ENCODE measurements at places on chromosomes 1 and 21.

- DNase-seq: no peak
These were observed 57.5 kb downstream of the PCP4 start for GRCh38 chr21:39924577-39925308.

DNA sequence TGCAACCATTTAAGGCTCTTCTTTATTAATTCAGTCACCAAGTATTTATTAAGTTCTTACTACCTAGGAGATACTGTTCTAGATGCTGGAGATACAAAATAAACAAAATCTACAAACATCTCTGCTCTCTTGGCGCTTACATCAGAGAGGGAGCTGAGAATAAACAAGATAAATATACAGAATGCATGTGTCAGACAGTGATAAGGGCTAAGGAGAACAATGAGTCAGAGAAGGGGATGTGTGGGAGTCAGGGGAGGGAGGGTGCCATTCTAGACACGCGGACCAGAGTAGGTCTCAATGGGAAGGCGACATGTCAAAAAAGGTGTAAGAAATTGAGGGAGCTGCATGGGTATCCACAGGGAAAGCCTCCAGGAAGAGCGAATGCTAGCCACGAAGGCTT lies 393.2 kb downstream of the RWDD3 start:
- DNase-seq: no peak

DNA sequence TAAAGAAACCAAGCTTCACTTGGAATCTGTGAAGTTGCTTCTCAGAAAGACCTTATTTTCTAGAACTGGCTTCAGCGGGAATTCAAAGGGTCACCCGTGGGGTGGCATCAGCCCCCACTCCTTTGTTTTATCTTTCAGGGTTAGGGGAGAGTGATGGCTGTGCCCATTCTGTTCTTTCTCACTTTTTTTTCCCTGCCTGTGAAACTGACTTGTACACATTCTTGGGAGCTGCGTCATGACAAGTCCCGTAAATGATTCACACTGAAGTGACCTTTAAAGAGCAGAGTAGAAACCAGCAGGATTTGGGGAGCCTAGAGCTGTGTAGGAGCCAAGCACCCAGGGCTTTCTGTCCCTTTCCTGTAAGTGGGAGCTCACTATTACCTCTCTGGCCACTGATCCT lies 43.8 kb downstream of the SLC44A3 start:
- DNase-seq: no peak

DNA sequence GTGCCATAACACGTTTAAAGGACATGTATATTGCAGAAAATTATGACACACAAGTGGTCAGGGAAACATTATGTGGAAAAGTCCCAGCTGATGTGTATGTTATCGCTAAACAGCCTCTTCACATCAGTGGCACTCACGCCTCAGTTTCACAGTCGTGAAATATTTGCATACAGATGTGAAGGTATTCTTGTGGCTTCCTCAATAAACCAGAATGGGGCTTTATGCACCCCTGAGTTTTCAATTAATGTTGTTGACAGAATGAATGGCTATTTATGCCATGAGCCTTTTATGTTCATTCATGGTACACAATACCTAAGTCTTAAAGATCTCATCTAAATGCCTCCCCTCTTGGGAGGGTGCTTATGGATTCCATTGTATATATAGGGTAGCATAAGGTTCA lies 202.1 kb upstream of the ADGRL2 start:
- DNase-seq: no peak

- no peak for DNase-seq
These were observed 251.8 kb downstream of the CRB1 start for GRCh38 chr1:197519741-197520334.

DNA sequence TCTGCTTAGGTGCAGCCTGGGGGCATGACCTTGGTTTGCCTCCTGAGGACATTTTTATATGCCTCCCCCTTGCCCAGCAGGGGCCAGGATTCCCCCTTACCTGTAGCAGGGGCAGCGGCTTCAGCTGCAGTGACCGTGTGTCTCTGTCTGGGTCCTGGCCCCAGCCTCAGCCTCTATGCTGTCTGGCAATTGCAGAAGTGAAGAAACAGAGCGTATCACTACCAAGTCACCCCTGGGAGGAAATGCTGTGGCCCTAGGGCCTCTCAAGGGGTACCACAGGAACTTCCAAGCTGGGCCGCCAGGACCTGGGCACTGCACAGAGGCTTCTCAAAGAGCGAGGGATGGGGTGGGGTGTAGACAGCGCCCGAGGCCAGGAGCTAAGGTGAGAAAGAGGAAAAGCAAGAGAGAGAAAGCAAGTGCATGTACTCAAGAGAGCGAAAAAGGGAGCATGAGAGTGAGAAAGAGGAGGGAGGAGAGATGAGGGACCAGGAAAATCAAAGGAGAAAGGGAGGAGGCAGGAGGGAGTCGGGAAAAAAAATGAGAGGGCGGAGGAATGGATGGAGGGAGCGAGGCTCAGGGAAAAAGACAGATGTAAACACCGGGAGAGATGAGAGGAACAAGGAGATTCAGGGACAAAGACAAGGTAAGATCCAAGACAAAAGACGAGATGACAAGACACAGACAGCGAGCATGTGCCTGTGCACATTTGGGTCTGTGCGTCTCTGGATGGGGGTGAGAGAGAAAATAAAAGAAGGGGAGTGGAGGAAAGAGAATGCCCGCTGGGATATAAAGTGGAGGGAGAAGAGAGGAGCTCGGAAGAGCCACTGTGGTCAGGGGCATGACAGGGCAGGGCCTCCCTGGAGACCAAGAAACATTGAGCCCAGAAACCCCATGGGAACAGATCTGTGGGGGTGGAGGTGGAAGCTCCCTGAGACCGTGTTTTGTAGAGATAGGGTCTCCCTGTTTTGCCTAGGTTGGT lies at the start of gene PTAFR:
PTAFR (minus strand) TSS at position 199 of the 979 bp plus-strand sequence. CDS start 25,669 bp downstream, outside the sequence.
- no peak for DNase-seq

DNA sequence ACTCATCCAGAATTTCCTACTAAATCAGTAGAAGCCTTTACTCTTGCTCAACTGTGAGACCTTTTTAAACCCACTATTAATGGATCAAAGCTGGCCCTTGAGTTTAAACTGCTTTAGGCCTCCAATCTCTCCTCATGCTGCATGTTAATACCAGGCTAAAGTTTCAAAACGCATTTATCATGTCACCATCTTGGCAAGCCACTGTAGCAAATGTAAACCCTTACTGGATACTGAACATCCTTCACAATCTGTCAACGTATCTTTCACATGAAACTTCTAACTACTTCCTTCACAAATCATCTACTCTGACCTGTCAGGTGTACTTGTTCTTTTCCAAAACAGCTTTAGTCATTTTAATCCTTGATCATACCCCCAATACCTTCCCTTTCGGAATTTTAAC lies 3.0 kb downstream of the PAXBP1 start:
- DNase-seq: no peak

- no peak for DNase-seq
These were observed 75.3 kb upstream of the RALGPS2 start for GRCh38 chr1:178649582-178650350.

- DNase-seq: no peak
These were observed 167.6 kb downstream of the PCBP3 start for GRCh38 chr21:45811136-45811535.

DNA sequence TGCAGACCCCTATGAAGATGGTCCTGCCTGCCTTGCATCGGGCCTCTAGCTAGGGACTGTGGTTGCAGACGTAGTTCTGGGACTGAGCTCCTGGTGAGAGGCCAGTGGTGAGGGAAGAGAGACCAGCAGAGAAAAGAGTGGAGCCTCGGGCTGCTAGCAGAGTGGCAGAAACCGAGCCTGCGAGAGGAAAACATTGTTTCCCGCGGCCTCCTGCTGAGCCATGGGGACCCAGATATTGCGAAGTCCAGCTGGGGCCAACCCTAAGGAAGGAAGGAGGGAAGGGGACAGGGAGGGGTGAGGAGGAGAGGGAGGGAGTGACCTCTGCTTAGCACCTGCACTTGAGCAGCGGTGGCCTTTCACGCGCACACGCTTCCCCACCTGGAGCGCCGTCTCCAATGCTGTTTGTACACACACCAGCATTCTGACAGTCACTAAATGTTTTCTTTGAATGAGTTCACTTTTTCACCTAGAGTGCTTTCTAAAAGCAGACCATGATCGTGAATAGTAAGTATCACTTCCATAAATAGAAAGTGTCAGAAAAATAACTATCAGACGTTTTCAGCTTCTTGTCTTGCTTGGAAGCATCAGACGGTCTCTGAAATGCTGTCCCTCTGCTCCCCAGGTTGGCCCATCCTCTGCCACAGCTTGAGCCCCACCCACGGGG lies 2.5 kb upstream of the FNDC10 start:
- DNase-seq: no peak

- no peak for DNase-seq
These were observed 192.7 kb downstream of the VPS13D start for GRCh38 chr1:12422488-12422887.

DNA sequence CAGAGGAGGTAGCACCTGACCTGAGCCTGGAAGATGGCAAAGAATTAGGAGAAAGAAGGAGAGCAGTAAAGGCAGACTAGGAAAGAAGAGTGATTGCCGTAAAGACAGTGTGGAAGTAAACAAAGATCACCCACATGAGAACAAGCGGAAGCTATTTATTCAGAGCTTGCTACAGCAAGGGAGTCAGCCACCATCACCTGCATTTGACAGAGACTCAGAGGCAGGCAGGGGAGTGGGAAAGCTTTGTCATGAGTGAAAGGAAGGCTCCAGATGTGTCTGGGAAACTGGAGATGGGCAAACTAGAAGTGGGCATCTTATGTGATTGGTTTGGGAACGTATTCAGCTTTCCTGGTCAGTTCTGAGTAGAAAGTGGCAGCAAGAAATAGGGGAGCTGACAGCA lies 64.5 kb downstream of the NFASC start:
- no peak for DNase-seq

DNA sequence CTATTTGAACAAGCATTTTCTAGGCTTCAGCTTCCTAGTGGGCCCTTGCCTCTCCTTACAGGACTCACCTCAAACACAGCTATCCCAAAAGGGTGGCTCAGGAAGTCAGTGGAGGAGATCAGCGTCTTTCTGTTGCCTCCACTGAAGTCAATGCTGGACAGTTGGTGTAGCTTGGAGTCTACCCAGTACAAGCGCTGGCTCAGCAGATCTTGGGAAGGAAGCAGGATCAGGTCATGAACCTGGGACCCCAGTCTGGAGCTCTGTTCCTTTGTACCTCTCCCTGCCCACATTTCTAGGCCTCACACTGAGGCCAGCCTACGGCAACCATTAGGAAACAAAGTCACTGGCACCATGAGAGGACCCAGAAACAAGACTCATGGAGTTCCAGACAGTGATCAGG lies 23.7 kb upstream of the MAGOH start:
- DNase-seq: no peak

- DNase-seq: no peak
These were observed 115.0 kb upstream of the TMPRSS2 start for GRCh38 chr21:41622831-41623548.

- DNase-seq: no peak
These were observed 14.3 kb downstream of the TTLL10 start for GRCh38 chr1:1187938-1188337.

- DNase-seq: no peak
These were observed 20.0 kb upstream of the RNF19B start for GRCh38 chr1:32984455-32985171.

- DNase-seq: no peak
These were observed 365.1 kb upstream of the VAMP3 start for GRCh38 chr1:7405844-7406500.

GRCh38 chr1:224432146-224432545 lies 2.5 kb downstream of the WDR26 start:
- no peak for DNase-seq

GRCh38 chr21:38768471-38769063 lies 37.2 kb upstream of the ETS2 start:
- DNase-seq: no peak

GRCh38 chr1:58932859-58933598 lies 149.2 kb upstream of the JUN start:
- DNase-seq: peak; percentile 46

DNA sequence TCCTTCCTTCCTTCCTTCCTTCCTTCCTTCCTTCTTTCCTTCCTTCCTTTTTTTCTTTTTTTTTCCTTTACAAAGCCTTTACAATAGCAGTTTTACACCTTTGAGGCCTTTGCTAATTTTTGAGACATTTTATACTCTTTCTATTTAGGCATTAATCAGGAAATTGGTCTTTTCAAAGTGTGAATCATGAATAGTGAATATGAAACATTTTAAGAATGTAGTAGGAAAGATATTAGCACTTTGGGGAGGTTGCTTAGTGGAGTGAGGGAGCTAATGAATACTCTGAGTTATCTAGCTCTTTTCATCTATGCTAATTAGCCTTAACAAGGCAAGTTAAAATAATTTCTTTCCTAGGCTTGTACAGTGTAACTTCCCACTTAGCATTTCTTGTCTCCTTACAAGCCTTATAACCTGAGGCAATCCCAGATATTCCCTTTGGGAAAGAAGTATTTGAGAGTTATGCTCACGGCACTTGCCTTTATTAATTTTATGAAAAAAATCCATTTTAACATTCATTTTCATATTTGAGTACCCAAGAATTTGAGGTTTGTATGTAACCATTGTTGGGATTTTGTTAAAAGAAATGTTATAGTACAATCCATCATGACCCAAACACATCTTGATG lies 122.6 kb downstream of the NTNG1 start:
- no peak for DNase-seq

DNA sequence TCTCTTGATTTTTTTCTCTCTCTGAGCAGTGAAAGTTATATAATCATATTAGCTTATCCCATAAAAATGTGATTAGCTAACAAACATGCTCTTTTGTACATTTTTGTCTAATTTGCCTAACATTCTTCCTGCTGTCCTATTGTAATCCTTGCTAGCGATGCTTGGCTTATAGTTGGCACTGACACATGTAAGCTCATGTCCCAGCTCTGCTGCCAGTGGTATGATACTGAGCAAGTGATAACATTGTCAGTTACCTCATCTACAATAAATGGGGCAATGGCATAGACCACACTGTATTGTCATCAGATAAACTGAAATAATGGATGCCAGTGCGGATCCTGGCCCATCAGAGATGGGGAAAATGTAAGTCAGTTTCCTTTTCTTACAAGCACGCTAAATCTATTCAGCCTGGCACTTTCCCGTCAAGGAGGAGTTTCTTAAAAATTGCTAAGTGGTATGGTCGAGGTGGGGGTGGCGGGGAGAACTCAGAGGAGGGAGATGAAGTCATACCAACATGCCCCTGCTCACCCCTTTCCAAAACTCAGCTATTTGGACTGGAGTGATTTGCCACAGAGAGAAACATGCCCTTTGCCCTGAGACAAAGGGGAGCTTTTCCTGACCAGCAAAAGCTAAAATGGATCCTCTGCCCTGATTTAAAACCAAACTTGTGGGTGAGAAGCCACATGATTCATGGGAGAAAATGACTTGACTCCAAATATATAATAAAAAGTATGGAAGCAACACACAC lies 1.3 kb downstream of the FYB2 start:
- DNase-seq: no peak

- peak; percentile 42 for DNase-seq
These were observed 1.2 kb upstream of the ARPC5 start for GRCh38 chr1:183636783-183637182.

- no peak for DNase-seq
These were observed 43.5 kb upstream of the CRNN start for GRCh38 chr1:152457561-152457960.

- no peak for DNase-seq
These were observed 142.4 kb downstream of the ZP4 start for GRCh38 chr1:237748171-237748960.

- no peak for DNase-seq
These were observed at the start of gene PADI4 for GRCh38 chr1:17307946-17308345. PADI4 (plus strand) TSS chr1:17308197; CDS start chr1:17308223, 26 bp downstream.
